ENCODE measurements at places on chromosomes 3 and 15.

- DNase-seq, result no peak
Measured at GRCh38 chr3:114404590-114404989, 110.8 kb downstream of the TIGIT start.

GRCh38 chr3:75978686-75979085 lies 193.3 kb upstream of the ZNF717 start:
- DNase-seq, result no peak

DNA sequence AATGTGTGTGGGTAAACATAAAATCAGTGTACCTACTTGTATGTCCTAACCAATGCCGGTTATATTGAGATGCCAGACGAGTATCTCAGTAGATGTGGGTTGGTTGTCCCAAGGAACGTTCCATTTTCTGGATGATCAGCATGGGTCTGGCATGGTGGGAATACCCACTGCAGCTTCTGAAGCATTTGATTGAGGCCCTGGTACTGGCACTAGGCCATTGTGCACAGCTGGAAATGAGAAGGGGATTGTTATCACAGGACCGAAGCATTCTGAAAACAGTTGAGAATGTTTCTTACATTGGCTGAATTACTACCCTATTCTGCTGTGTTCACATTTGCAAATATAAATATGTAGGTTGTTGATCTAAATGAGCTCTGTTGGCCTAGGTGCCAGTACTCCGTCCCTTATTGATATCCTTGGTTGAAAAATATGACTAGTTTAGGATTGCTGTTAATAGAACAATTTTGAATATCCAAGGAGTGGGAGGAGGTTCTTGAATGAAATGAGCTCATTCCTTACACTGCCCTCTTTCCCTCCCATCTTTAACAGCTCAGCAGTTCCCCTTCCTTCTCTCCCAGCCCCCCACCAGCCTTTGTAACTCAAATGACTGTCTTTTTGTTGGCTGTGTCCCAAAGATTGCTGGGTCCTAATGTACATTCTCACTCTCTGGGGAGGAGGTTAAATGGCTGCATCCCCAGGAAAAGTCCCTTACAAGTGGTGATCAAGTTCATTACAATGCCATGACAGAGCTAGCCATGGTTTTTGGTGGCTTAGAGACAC lies 293.3 kb upstream of the TPM1 start:
- DNase-seq, result no peak

- no peak for DNase-seq
Measured at GRCh38 chr3:14225421-14225820, 46.8 kb downstream of the LSM3 start.

- no peak for DNase-seq
Measured at GRCh38 chr15:36778531-36778930, 199.1 kb downstream of the CDIN1 start.

- no peak for DNase-seq
Measured at GRCh38 chr3:9246189-9246588, 3.3 kb downstream of the SRGAP3 start.

- DNase-seq, result no peak
Measured at GRCh38 chr3:25938566-25939325, 148.9 kb downstream of the OXSM start.

- no peak for DNase-seq
Measured at GRCh38 chr3:43426388-43426787, 140.0 kb downstream of the SNRK start.

Measured in activated naive CD4-positive, alpha-beta T cell (primary cell).